ENCODE measurements at places on chromosomes 4 and X.

DNA sequence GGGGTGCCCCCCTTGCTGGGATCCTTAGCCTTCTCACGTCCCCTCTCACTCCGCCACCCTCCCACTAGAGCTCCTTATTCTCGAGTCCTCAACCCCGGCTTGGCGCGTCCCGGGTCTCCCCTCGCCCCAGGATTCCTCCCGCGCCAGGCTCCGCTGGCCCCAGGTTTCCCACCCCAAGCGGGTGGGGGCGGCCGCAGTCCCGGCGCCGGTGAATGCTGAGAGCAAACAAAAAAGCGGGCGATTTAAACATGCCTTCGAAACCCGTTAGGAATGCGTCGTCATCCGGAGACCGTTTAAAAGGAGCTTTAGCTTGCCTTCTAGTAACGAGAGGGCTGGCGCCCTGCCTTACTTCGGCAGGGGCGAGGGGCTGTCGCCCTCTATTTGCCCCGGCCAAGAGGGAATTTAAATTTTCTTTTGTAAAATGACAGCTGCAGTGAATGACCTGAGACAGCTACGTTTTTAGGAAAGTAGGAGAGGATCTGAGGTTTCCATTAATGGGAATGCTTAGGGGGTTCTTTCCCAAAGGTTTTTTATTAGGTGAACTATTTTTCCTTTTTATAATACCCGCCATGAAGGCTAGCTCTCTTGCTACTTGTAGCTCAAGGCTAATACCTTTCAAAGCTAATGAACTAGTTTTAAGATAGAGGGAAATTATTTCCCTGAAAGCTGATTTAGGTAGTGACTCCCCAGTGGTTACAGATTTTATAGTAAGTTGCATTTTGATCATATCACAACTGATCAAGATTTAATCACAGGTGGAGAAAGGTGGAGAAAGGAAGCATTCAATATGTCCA is 3.1 kb downstream of the JADE1 start:
- peak; percentile 30 for DNase-seq

- no peak for DNase-seq
Measured at GRCh38 chr4:16857425-16857824, 41.0 kb downstream of the LDB2 start.

GRCh38 chr4:25065431-25065858 is 34.7 kb upstream of the LGI2 start:
- no peak for DNase-seq

DNA sequence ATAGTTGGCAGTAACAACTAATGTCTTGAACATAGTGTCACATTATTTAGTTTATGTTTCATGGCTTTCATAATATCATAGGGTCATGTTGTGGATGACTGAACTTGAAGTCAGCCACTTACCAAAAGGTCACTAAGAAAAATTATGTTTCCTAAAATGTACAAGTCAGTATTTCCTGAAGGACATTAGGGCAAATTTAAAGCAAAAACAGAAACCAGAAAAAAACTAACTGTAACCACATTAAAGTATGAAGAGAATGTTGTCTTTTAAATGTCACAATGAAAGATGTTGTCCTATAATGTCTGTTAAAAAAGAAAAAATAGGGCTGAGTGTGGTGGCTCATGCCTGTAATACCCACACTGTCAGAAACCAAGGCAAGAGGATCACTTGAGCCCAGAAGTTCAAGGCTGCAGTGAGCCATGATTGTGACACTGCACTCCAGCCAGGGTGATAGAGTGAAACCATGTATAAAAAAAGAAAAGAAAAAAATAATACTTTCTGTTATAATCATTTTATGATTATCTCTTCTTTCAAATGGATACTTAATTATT is 55.8 kb downstream of the HHIP start:
- no peak for DNase-seq

GRCh38 chr4:173205656-173206055 is 37.0 kb downstream of the GALNT7 start:
- DNase-seq = no peak

DNA sequence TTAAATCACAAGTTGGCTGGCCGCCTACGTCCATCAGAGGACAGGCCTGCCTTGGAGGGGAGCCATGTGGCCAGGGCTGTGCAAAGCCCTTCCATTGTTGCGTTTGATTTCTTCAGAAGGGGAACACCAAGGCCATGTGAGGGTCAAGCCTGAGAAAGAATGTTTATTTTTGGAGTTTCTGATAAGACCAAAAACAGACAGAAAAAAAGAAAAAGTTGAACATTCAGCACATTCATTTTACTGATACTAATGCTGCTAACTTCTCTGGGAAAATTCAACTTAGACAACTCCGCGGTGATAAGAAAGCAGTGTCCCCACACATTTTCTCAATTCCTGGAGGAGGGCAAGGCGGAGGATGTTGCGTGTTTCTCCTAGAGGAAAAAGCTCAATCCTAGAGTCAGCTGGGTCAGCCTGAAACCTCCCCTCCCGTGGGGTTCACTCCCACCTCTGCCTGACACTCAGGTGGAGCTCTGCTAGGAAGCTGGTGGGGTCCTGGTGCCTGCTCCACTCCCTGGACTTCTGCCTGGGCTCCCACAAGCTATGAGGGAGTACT is 63.5 kb downstream of the ANAPC4 start:
- no peak for DNase-seq

DNA sequence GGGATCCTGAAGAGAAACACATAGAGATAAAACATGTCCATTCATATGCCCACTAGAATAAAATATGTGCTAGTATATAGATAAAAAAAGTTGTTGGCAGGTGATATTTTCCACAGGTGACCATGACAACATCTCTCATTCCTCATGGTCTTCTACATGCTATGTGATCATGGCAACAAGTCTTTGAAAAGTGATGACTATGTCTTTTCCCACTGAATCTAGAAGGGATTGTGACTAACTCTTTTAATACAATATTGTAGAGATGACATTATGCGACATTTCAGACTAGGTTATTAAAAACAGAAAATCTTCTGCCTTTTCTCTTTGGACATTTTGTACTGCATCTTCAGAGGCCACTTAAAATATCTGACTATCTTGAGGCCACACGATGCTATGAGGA is 126.0 kb upstream of the GABRA2 start:
- DNase-seq = no peak

- DNase-seq = no peak
Measured at GRCh38 chr4:79689740-79690139, 281.7 kb upstream of the GK2 start.

DNA sequence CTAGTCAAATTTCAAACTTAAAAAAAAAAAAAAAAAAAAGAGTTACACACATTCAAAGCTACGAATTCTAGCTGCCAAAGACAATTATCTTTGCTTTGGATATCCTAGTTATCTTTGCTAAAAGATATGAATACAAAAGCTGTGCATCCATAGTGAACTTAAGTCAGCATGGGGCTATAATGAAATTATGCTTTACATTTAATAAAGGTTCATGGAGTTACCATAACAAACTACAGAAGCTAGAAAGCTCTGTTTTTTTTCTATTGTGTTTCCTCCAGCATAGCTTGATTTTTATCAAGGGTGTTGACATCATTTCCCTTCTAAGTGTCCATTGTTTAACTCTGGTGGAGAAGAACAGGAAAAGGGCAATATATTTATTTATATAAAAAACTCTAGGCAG is 234.1 kb downstream of the ANKRD50 start:
- DNase-seq = no peak

GRCh38 chr4:154082760-154083535 is 294.1 kb upstream of the SFRP2 start:
- DNase-seq = no peak

- no peak for DNase-seq
Measured at GRCh38 chrX:67721321-67721720, 177.5 kb downstream of the AR start.

DNA sequence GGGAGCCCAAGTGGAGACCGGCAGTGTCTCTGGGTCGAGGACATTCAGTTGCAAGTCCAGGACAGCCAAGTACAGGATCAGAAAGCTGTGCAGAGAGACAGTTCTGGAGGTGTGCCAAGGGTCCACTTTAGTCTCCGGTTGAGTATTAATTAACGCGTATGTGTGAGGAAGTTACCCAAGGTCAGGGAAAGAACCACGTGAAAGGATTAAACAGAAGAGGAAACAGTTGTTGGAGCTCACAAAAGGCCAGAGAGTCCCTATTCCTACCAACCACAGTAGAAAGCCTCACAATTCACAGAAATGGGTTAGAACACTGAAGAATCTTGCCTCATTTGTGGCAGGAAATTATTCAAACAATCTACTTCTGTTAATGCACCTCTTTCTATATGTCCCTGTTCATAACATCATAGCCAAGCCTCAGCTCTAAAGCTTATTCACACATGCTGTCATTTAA is 17.9 kb upstream of the NSUN7 start:
- no peak for DNase-seq

- DNase-seq = no peak
Measured at GRCh38 chrX:42151808-42152207, 228.5 kb upstream of the CASK start.

DNA sequence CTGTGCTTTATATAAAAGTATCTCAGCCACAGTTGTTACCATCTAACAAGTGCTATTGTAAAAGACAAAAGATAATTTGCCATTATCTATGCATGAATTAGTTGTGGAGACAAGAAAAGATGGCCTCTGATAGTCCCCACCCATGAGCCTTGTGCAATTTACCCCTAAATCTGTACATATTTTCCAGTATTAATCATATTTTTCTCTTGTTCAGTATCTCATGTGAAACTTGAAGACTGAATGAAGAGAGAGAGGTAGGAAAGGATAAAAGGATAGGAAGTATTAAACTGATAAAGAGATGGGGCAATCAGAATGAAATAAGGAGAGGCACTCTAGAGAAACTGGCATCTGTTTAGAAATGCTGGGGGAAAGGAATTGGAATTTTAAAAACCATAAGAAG is 3.7 kb downstream of the MYOZ2 start:
- DNase-seq = no peak

GRCh38 chrX:73817393-73818199 is 254.6 kb downstream of the CHIC1 start:
- DNase-seq = no peak

DNA sequence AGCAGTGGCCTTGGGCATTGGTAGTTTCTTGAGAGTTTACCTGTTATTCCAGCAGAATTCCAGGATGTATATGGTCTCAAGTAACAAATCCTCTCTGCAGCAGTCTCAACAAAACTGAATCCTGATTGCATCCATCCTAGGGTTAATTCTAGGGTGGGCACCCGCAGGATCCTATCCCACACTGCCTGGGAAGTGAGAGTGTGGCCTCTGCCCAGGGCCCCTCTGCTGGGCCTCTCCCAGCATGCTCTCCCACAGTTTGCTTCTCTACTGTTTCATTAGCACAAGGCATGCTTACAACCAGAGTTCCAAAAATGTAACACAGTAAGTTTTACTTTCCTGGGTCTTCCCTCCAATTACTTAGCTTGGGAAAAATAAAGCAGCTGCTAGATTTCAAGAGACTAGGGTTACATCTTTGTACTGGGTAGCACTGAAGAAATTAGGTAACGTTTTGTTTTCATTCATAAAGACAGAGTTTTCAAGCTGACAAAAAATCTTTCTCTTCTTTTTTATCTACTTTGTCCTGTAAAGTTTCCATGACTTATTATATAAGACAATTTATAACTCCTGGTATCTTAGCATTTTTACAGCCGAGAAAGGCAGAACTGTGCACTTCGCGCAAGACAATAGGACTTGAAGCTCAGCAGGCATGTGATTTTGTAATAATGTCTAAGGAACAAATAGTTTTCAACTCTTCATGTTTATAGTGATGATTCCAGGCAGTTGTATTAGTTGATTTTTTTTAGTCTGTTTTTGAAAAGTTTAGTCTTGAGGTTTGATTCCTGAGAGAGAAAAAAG is 131.2 kb upstream of the PCDH18 start:
- no peak for DNase-seq

DNA sequence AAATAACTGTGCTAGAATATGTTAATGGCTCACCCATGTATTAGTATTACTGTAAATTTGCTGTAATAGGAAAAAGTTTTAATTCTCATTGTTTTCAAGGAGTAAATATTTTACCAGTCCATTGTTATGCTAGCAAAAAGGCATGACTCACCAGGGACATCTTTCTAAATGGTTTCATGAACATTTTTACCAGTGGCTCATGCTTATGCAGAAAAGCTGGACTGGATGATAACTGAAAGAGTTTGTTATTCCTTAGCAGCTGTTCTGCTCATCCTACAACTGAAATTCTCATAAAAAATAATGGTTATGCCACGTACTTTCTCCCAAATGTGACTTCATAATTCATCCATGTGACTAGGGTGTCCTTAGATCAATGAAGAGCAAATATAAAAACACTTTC is 111.9 kb upstream of the PCDH18 start:
- no peak for DNase-seq

- no peak for DNase-seq
Measured at GRCh38 chr4:117264072-117264471, 178.7 kb upstream of the TRAM1L1 start.

- no peak for DNase-seq
Measured at GRCh38 chrX:53223955-53224859, 800 bp downstream of the KDM5C start.

All from NCI-H446 treated with DMSO at 0.1 percent for 48 hours (cell line).